ENCODE measurements at places on chromosomes 3 and 15. TPM values are rescaled to one million over a fixed set of nuclear protein-coding genes. Genes with fewer than 3 reads are reported as not detected.

- no peak overlapping the region for H3K4me3 ChIP-seq
- no peaks in the 10 kb centered on the region for H3K27me3 ChIP-seq
- no peaks in the 10 kb centered on the region for H3K36me3 ChIP-seq
Measured at GRCh38 chr3:168933614-168934013, 729.9 kb downstream of the MECOM start.

DNA sequence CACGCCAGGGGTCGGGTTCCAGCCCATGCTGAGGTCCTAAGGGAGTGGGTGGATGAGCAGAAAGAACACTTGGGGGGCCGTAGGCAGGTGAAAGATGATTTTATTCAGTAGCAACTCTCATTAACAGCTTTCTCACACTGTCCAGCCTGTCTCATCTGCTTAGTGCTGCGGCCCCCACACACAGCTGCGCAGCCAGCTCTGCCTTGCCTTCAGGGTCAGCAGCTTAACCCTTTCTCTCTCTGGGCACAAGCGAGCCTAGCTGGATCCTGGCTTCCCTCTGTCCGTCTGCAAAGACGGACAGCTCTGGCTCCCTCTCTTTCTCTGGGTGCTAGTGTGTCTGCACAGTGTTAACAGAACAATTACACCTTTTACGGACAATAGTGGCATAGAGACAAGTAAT lies 21.3 kb downstream of the NPAP1 start:
- no peak overlapping the region for H3K27ac ChIP-seq
- H3K36me3 ChIP-seq: no peaks in the 10 kb centered on the region
- H3K4me3 ChIP-seq: no peak overlapping the region
- H3K27me3 ChIP-seq: no peaks in the 10 kb centered on the region
- no peaks in the 10 kb centered on the region for H3K4me1 ChIP-seq
- no peak for DNase-seq

DNA sequence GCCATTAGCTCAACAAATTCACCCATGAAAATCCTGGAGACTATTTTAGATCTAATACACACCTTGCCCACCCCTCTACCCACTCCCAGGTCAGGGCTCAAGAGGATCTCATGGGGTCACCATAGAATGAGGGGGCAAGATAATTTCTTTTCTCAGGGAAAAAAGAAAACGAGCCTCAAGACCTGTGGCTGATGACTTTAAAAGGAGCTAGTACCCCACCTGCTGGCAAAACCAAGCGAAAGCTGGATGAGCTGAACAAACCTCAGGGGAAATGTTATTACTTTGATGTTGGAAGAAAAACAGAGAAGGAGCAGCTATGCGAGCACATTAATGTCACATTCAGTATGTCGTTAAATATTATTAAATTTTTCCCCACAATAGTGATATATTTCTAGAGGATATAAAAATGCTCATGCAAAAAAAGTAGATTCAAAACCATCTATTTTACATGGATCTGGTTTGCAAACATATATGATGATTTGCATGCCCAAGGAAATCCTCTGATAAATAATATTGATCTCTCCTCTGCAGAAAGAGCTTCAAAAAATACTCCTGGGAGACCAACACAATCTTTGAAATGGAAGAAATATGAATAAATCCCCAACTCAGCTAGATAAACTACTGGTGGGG lies 37.7 kb downstream of the PLD1 start:
- no peaks in the 10 kb centered on the region for H3K4me1 ChIP-seq
- H3K36me3 ChIP-seq: no peaks in the 10 kb centered on the region
- no peak overlapping the region for H3K4me3 ChIP-seq
- no peak overlapping the region for H3K27ac ChIP-seq
- peak; percentile 63 for DNase-seq

Gene GCNT3
- total RNA-seq: not detected

Gene FEZF2
- total RNA-seq: not detected

DNA sequence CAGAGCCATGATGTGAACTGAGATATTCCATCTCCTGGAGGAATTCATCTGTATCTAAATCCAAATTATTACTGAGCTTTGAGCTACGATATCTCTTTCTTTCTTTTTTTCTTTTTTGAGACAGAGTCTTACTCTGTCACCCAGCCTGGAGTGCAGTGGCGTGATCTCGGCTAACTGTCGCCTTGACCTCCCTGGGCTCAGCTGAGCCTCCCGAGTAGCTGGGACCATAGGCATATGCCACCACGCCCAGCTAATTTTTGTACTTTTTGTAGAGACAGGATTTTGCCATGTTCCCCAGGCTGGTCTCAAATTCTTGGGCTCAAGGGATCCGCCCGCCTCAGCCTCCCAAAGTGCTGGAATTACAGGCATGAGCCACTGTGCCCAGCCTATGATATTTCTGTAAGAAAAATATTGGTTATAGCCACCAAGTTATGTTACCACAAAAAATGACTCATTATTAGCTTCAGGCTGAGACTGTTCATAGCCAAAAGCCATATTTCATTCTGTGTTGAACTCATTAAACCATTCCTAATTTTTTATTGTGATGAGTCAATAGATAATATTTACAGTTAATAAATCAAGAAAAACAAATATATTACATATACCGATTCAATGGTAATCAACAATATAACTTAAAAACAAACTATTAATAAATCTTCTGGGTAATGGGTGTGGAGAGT lies 27.1 kb upstream of the SLC30A4 start:
- H3K27me3 ChIP-seq: peaks cover 15% of the 10 kb centered on the region
- no peak for DNase-seq
- no peak overlapping the region for H3K27ac ChIP-seq
- H3K4me3 ChIP-seq: no peak overlapping the region

- no peaks in the 10 kb centered on the region for H3K36me3 ChIP-seq
- DNase-seq: peak; percentile 21
- peaks cover 3% of the 10 kb centered on the region for H3K27me3 ChIP-seq
- peaks cover 44% of the 10 kb centered on the region for H3K4me1 ChIP-seq
- H3K4me3 ChIP-seq: no peak overlapping the region
Measured at GRCh38 chr3:39294446-39295183, 14.8 kb upstream of the CX3CR1 start.

Gene ATP10A
- 57.9 TPM for total RNA-seq

GRCh38 chr3:105359098-105359762 lies 7.5 kb upstream of the ALCAM start:
- H3K4me1 ChIP-seq: peaks cover 3% of the 10 kb centered on the region
- H3K27ac ChIP-seq: no peak overlapping the region
- no peaks in the 10 kb centered on the region for H3K36me3 ChIP-seq
- H3K27me3 ChIP-seq: peaks cover 28% of the 10 kb centered on the region

DNA sequence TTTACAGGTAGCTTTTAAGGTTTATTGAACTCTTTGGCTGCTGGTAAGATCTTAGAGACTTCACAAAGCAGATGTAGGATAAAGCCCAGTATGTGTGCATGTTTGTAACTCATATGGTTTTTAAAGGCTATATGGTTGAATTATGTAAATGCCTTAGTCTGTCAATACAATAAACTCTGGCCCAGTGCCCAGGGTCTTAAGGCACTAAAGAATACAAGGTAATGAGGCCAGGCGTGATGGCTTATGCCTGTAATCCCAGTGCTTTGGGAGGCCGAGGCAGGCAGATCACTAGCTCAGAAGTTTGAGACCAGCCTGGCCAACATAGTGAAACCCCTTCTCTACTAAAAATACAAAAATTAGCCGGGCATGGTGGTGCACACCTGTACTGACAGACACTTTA lies 170.3 kb upstream of the CGNL1 start:
- no peak for DNase-seq
- H3K36me3 ChIP-seq: no peaks in the 10 kb centered on the region
- no peaks in the 10 kb centered on the region for H3K27me3 ChIP-seq
- peaks cover 9% of the 10 kb centered on the region for H3K4me1 ChIP-seq
- H3K4me3 ChIP-seq: no peak overlapping the region
- H3K27ac ChIP-seq: no peak overlapping the region

DNA sequence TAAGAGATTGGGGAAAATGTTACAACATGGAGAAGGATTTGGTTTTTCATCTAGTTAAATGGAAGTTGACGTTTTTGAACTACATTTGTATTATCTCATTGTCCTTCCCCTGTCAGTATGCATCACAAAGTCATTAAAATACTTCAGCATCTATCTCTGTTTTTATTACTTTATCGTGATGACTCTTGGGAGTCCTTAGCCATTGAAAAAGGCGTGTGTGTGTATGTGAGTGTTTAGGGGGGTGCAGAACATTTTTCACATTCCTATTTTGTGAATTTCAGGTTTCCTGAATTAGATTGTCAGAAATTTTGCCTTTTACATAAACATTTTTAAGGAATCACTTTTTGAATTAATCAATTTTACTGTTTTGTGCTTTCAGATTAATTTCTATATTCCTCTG lies 360.6 kb upstream of the SGO1 start:
- no peak overlapping the region for H3K4me3 ChIP-seq
- H3K27me3 ChIP-seq: no peaks in the 10 kb centered on the region
- H3K27ac ChIP-seq: no peak overlapping the region
- no peak for DNase-seq
- H3K4me1 ChIP-seq: no peaks in the 10 kb centered on the region

GRCh38 chr3:32249184-32249782 lies 10.8 kb downstream of the CMTM8 start:
- H3K4me1 ChIP-seq: peaks cover 27% of the 10 kb centered on the region
- H3K27ac ChIP-seq: no peak overlapping the region
- DNase-seq: no peak
- no peaks in the 10 kb centered on the region for H3K27me3 ChIP-seq

Gene ASB14
- not detected for total RNA-seq

- no peaks in the 10 kb centered on the region for H3K27me3 ChIP-seq
- DNase-seq: no peak
- no peak overlapping the region for H3K27ac ChIP-seq
- H3K4me3 ChIP-seq: no peak overlapping the region
Measured at GRCh38 chr3:97138914-97139541, 324.6 kb downstream of the EPHA6 start.
